Activated CD4-positive, alpha-beta T cell treated with anti-CD3 and anti-CD28 coated beads, Interleukin-2, amount 50 U/mL, for 24 hours (primary cell): ENCODE measurements at places on chromosomes 2 and 18.

GRCh38 chr2:125711075-125711474 lies 944.9 kb upstream of the GYPC start:
- no peak for DNase-seq

GRCh38 chr18:56873441-56874140 lies 222.4 kb downstream of the WDR7 start:
- DNase-seq: no peak

- no peak for DNase-seq
Measured at GRCh38 chr2:217117523-217117922, 257.7 kb upstream of the TNP1 start.

- DNase-seq: no peak
Measured at GRCh38 chr2:27494284-27494943, 586 bp downstream of the FNDC4 start.

GRCh38 chr2:27033253-27033852 lies 588 bp downstream of the TMEM214 start:
- no peak for DNase-seq

GRCh38 chr2:168030862-168031624 lies 216.4 kb downstream of the STK39 start:
- DNase-seq: no peak

DNA sequence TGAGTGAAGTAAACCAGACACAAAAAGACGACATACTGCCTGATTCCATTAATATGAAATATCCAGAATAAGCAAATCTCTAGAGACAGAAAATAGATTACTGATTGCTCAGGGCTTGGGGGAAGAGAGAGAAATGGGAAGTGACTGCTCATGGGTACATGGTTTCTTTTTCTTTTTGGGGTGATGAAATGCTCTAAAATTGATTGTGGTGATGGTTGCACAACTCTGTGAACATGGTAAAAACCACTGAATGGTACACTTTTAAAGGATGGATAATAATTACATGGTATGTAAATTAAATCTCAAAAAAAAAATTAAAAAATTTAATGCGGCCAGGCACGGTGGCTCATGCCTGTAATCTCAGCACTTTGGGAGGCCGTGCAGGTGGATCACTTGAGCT lies 39.3 kb downstream of the RPL31 start:
- DNase-seq: no peak
